ENCODE measurements at places on chromosomes 4 and X.

DNA sequence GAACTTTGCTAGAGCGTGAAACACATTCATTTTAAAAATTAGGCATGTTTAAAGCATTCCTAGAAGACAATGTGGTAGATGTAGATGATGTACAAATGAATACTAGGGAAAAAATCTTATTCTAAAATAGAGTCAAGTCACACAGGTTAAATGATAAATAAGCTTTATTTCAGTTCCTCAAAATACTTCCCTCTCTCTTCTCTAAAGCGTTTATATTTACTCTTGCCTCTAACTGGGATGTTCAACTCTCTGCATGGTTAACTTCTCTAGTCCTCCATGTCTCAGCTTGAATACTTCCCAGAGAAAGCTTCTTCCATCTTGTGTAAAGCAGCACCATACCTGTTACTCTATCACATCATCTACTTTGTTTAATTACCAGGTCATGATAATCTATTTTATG lies 30.9 kb upstream of the GLRA3 start:
- no peak for DNase-seq

GRCh38 chrX:46882266-46882665 lies 30.0 kb upstream of the JADE3 start:
- no peak for DNase-seq

DNA sequence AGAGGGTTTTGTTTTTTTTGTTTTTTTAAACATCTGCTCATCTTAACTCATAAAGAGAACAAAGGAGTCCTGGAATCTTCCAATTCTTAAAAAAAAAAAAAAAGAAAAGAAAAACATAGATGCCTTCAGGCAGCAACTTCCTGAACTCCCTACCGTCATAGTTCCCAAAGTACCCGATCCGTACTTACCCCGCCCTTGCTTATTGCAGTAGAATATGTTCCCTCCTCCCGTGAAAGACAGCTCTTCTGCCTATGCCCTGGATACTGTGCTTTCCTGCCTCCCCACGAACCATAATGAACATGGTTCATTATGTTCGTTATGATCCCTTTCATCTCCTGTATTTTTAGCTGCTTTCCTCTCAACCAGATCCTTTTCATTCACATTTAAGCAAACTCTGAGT lies 40.3 kb downstream of the KLHL5 start:
- DNase-seq: no peak

- no peak for DNase-seq
Observed at GRCh38 chr4:37367901-37368300, 123.4 kb downstream of the NWD2 start.

GRCh38 chr4:77849278-77849965 lies 13.2 kb upstream of the MRPL1 start:
- DNase-seq: no peak

DNA sequence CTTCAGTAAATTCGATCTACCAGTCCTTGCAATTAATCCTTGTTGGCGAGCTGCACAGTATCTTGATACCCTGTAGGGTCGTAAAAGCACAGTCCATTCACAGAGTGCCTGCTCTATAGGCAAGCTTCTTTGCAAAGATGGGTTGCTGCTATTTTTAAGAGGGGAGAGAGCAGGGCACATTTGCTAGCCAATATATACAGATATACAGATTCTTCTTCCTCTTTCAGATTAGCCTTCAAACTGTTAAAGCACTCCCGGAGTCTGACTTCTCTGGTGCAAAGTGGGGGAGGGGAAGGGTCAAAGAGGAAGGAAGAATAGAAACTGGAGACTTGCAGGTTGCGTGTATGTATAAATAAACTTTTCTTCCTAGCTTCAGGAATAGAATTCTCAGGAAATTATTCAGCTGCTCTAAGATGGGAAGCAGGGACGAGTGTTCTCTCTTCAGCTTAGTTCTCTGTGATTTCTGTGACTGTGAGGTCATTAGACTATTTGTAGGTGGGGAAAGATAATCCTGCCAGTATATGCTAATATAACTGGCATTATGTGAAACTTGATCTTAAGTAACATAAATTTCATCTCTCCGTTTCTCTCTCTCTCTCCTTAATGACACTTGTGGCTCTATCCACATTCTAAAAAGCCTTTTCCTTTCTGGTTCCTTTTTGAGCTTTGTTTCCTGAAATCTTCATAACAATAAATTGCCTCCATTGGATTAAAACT lies at the start of gene CYSLTR1:
CYSLTR1 (minus strand) TSS at position 242 of the 717 bp plus-strand sequence. CDS start 53,865 bp downstream, outside the sequence.
- DNase-seq: peak; percentile 2

- DNase-seq: no peak
Observed at GRCh38 chr4:185405296-185405999, 8.8 kb downstream of the ANKRD37 start.

DNA sequence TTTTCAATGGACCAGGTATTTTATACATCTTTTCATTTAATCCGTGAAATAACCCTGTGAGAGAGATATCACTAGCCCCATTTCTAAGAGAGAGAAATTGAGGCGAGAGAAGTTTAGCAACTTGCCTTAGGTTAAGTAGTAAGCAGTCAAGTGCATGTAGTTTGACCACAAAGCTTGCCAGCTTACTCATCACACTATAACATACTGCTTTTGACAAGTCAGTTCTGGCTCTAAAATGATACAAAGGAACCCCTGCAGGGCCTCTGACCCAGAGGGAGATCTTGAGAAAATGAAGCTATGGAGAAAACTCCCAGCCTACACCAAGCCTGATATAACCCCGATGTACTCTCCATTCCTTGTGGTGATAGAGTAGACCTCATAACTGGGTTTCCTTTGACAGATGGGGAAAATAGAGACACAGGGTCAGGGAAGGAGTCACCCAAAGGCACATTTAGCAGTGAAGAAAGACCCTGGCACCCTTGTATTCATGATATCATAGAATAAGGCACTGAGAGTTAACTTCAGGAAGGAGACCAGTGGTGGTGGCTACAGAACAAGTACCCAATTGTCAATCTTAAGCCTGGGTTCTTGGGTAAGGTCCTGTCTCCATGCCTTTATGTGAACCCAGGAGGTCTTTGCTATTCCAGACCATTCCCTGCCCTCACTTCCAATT lies 60.2 kb upstream of the MSN start:
- no peak for DNase-seq

GRCh38 chr4:12231098-12231497 lies 802.4 kb upstream of the HS3ST1 start:
- DNase-seq: no peak

GRCh38 chrX:31652650-31653049 lies 580.8 kb upstream of the FTHL17 start:
- no peak for DNase-seq

DNA sequence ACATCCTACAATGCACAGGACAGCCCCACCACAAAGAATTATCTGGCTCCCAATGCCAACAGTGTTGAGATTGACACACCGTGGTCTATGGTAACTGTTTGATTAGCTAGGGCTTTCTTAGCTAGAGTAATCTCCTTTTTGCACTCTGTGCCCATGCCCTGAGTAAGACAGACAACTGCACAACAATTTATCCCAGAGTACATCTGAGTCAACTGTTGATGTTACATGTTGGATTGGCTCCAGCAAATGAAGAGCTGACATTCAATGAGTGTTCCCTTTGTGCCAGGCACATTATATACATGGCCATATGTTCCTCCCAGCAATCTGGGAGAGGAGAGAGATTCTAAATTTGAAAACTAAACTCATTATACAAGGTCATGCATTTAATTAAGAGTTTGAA lies 3.9 kb upstream of the FAM9C start:
- DNase-seq: no peak

- no peak for DNase-seq
Observed at GRCh38 chr4:142351958-142352357, 494.1 kb downstream of the INPP4B start.

DNA sequence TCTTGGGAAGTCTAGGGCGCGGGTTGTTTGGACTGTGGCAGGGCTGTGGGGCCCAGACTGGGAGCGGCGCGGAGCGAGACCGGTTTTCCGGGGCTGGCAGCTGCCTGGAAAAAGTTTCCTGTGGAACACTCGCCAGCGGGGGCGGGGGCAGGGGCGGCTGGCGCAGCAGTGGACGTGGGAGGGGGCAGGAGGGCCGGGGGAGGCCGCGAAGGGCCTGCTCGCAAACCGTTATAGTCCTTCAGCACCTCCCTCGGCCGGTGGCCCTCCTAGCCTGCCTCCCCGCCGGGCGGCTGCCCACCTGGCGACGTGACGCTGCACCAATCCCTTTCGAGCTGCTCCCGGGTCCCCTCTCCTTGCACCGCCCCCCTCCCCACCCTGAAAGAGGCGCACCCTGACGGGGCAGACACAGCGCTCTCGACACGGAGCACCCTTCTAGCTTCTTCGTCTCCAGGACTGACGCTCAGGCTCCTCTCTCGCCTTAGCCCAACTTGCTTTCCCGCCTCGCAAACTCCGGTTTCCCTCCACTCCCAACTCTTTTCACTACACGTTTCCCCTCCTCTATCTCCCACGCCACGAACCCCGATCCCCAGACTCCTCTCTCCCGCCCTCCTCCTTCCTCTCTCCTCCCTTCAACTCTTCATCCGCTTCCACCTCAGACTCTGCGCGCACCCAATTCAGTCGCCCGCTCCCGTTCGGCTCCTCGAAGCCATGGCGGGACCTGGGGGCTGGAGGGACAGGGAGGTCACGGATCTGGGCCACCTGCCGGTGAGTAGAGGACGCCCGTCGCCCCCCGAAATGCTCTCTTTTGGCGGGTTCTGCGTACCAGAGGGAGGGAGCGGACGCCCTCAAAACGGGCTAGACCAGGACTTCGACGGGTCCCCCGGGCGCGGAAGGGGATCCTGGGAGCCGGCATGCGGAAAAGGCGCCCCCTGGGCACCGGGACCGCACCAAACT lies at the start of gene NRK:
NRK (plus strand) TSS at position 402 of the 954 bp plus-strand sequence; CDS start at position 709, 307 bp downstream.
- DNase-seq: peak; percentile 27

DNA sequence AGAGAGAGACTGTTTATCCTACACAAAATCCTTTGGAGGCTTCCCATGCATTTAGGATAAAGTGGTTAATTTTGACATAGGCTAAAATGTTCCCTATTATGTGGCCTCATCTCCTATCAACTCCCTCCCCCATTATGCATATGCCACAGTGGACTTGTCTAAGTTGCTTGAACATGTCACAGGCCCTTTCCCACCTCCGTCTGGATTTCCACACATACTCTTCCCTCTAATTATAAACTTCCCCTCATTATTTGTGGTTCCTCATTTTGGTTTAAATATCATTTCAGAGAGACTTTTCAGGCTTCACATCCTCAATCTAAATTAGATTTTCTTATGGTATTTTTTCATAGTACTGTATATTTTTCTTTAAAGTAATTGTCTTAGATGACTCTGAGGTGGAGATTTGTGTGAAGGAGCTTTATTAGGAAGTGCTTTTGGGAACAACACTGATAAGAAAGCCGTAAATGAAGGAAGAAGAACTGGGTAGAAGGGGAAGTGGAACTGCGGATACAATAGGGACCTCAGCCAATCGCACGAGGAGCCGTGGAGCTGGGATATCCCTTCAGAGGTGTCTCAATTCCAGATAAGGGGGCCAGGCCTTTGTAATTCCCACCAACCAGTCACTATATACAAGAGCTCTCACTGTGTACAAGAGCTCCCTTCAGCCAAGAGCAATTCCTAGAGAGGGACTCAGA lies 7.9 kb downstream of the C4orf17 start:
- no peak for DNase-seq

DNA sequence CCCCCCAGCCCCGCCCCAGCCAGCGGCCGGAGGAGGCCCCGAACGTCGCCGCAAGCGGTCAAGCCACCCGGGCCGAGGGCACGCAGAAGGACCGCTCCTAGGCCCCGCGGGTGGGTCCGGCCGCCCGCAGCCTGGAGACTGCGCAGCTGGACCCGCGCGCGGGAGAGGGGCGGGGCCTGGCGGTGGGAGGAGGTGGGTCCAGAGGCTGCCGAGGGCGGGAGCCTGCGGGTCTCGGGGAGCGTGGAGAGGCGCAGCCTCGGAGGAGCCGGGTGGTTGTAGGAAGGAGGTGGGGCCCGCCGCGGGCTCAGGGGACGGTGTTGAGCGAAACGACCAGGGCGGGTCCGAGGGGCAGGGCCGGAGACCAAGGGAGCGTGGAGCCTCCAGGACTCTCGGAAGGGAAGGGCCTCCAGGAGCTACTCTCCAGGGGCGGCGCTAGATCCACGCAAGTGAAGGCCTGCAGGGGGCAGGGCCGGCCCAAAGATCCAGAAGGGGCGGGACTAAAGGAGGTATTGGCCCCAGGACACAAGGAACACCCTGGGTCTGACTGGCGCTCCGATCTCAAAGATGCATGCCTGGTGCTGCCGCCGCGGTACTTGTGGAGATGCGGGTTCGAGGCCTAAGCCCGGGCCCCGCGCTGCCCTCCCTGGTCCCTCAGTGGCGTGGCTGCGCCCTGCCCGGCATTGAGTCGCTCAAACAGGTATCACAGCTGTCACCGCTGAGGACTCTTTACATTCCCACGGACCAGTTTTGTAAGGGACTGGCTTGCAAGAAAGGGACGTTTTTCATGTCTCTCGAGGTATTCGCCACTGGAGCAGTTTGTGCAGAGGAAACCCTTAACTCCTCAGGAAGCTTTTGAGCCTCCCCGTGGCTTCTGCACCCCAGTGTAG lies 5.9 kb downstream of the TIMM17B start:
- DNase-seq: peak; percentile 89

GRCh38 chr4:152117933-152118507 lies 357.2 kb upstream of the GATB start:
- DNase-seq: no peak

DNA sequence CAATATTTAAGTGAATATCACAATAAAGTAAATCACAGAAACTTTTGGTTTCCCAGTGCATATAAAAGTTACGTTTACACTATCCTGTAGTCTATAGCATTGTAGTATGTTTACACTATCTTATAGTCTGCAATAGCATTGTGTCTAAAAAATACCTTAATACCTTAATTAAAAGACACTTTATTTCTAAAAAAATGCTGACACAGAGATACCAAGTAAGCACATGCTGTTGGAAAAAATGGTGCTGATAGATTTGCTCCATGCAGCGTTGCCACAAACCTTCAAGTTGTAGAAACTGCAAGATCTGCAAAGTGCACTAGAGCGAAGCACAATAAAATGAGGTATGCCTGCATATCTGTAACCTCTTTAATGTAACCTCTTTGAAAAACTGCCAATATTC lies 847.3 kb downstream of the GLUD2 start:
- no peak for DNase-seq

DNA sequence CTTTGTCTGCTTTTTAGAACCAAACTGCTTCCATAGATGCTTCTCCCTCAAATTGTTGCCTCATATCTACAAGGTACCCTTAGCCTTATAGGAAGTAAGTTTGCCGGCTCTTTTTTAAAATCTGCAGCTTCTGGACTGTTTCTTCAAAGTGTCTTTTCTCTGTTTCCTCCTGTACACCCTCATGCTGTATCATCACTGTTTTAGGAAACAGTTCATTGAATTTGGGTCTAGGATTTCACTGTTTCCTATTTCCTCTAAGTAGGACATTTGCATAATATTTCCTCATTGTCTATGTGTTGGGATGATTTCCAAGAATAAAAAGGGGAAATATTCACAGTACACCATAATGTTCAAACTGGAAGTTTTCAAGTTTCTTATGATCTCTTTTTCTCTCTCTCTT lies 43.0 kb downstream of the BANK1 start:
- DNase-seq: no peak

- DNase-seq: no peak
Observed at GRCh38 chr4:144614850-144615585, 30.9 kb upstream of the HHIP start.

DNA sequence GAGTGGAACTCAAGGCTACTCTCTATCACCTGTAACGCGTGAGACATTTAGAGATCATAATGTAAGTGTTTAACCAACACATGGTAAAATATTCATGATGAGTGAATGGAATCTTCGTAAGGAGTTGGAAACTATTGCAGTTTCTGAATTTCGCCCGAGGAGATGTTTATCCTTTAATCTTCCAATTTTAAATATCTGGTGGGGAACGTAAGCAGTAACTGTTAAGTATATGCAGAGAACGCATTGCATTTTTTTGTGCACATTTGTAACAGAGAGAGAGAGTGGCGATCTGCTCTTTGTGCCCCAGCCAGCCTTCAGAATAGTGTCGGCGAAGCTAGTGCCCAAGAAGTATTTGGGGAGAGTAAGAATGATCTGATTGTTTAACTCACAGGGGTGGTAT lies 9.8 kb downstream of the PGM2 start:
- no peak for DNase-seq
